ENCODE measurements at places on chromosomes 1 and 21.
A peak's percentile ranks its signal among the peaks of the same experiment; 100 is the strongest.

- DNase-seq, result no peak
Observed at GRCh38 chr21:38968887-38969543, 163.3 kb downstream of the ETS2 start.

DNA sequence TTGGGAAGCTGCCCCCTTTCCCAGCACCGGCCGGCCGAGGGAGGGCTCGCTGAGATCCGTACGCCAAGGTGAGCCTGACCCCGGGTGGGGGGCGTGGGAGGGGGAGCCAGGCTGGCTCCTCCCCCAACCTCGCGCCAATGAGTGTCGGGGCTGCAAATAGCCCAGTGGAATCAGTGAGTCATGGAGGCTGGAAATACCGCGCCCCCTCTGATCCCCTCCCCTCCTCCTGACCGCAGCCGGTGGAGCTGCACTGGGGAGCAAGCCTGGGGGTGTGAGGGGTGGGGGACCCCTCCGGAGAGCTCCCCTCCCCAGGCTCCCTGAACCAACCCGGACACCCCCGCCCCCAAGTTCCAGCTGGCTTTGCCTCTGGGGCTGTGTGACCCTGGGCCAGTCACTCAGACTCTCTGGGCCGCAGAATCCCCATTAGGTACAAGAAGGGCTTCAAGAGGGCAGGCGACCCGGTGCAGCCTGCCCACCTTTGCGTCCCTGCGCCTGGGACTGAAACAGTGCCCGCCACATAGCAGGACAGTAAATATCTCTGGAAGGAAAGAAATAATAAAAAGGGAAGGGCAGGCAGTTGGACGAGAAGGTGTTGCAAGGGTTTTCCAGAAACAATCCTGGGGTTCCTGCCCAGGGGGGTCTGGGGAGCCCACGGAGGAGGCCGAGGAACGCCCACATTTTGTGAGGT, 4.5 kb downstream of the HSPB7 start:
- DNase-seq, result peak; percentile 66

DNA sequence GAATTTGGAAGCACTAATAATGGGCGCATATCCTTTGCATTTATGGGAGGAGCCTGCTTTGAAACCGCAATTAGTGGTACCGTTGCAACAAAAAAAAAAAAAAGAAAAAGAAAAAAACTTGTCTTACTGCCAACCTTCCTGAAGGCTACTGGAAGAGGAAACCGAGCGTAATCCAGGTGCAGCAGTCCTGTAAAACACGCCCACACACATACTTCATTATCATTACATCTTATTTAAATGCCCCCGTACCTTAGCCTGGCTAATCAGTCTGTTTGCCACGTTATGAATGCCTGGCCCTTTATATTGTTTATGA, 686 bp upstream of the ZNF281 start:
- DNase-seq, result no peak

DNA sequence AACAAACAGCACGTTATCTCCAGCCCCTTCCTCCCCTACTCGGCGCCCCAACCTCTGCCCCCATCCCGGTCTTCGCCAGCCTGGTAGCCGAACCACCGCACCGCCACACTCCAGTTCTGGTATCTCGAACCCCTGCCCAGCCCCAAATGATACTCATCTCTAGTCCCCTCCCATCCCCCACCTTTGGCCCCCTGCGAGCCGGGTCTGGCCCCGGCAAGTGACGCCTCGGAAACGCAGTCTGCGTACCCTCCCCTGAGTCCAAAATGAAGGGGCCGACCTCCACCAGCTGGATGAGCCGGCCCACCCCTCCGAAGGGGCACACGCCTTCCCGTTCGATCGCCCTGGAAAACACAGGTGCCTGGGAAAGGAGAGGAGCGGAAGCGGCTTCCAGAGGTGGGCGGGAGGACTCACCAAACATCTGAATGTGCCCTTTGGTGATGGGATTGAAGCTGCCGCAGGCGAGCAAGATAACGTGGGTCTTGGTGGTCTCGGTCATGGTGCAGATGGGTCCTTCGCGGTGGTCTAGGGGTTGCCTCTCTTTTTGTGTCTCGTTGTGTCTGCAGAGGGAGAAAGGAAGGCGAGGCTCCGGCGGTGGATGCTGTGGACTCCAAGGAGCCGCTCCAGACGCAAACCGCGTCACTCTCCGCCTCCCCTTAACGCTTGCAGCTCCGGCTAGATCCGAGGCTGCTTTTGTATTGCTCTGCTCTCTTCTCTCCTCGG, at the start of gene NMNAT2:
TSS of gene NMNAT2 (minus strand) at position 609 of the 720 bp plus-strand sequence. CDS start at position 496, 113 bp downstream.
- DNase-seq, result no peak

- DNase-seq, result no peak
Observed at GRCh38 chr1:152924191-152924590, 15.8 kb downstream of the IVL start.
